ENCODE measurements at places on chromosomes 5 and 9. TPM values are rescaled to one million over a fixed set of nuclear protein-coding genes. Genes with fewer than 3 reads are reported as not detected.

The ABL1 gene
- total RNA-seq: 118 TPM

DNA sequence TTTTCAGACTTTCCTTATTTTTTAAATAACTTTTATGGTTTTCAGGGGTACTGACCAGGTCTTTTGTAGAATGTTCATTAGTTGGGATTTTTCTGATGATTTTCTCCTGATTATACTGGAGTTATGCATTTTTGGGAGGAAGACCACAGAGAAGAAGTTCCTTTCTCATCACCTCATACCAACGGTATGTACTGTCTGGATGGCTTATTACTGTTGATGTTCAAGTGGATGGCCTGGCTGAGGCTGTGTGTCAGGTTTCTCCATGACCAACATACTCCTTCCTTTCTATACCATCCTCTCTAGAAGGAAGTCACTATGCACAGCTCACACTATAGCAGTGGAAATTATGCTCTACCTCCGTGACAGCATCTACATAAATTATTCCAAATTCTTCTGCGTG, 71.1 kb upstream of the NR3C1 start:
- H3K27ac ChIP-seq: no peak overlapping the region
- H3K27me3 ChIP-seq: no peaks in the 10 kb centered on the region
- no peaks in the 10 kb centered on the region for H3K4me1 ChIP-seq
- H3K36me3 ChIP-seq: no peaks in the 10 kb centered on the region
- H3K4me3 ChIP-seq: no peak overlapping the region

- DNase-seq: no peak
- no peaks in the 10 kb centered on the region for H3K4me1 ChIP-seq
- no peaks in the 10 kb centered on the region for H3K36me3 ChIP-seq
- H3K4me3 ChIP-seq: no peak overlapping the region
Observed at GRCh38 chr5:54721951-54722654, 204.5 kb downstream of the SNX18 start.

DNA sequence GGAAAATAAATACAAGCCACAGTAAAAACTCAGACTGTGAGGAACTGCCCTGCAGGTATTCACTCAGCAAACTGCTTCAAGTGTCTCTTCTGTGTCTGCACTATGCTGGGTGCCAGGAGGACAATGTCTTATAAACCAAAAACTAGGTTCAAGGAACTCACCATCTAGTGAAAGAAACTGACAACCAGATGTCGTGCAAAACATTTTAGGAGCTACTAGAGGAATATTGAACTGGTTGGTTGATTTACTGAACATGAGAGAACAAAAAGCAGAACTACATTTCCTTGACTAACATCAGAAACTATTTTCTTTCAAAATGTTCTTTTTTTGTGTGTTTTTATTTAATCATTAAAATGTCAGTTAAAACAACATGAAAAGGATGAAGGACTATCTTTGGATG, 35.2 kb downstream of the ZNF366 start:
- H3K4me3 ChIP-seq: no peak overlapping the region
- H3K4me1 ChIP-seq: peaks cover 14% of the 10 kb centered on the region
- H3K27me3 ChIP-seq: no peaks in the 10 kb centered on the region
- no peaks in the 10 kb centered on the region for H3K36me3 ChIP-seq
- no peak overlapping the region for H3K27ac ChIP-seq
- no peak for DNase-seq

DNA sequence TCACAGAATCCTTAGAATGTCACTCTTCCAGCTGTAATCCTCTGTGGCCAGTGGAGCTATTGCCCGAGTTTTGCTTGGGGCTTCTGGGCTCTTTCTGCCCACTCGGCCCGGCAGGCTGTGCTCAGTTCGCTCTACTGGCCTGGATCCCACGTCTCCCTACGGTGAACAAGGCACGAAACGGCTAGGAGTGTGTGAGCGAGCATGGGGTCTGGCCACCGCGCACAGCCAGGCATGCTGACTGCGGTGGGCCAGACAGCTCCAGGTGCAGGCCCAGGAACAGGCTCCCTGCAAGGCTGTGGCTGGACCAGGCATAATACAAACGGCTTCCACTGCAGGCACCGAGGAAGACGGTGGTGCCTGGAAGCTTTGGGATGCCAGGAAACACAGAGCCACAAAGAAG, 2035.5 kb upstream of the ACO1 start:
- H3K4me1 ChIP-seq: no peaks in the 10 kb centered on the region
- H3K27ac ChIP-seq: no peak overlapping the region
- no peak for DNase-seq
- H3K4me3 ChIP-seq: no peak overlapping the region

The PLPPR1 gene
- 7.4 TPM for total RNA-seq
